Left colon (tissue), 2 donors: ENCODE measurements at places on chromosomes 12 and 14. TPM values are rescaled to one million over a fixed set of nuclear protein-coding genes. Genes with fewer than 3 reads are reported as not detected.

The CHD8 gene
- 58.5 TPM for total RNA-seq

DNA sequence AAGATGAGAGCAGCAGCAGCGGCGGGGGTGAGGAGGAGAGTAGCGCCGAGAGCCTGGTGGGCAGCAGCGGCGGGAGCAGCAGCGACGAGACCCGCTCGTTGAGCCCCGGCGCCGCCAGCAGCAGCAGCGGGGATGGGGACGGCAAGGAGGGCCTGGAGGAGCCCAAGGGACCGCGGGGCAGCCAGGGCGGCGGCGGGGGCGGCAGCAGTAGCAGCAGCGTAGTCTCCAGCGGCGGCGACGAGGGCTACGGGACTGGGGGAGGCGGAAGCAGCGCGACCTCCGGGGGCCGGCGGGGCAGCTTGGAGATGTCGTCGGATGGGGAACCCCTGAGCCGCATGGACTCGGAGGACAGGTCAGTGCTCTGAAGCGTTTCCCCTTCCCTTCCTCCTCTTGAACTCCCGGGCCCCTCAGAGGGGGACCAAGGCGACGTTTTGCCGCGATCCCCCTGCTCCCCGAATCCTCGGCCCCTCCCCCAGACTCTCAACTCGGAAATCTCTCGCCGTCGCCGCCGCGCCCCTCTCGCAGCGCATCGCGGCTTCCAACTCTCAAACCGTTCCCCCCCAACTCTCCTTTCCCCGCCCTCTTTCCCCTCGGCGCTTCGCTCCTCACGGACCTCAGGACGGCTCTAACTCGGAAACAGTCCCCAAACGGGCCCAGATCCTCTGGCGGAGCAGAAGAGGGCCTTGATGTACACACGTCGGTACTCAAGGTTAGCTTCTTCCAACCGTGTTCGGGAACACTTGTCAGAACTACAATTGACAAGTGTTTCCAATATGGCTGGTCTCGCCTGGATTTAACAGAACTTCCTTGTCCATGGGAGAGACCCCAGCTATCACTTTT is 947 bp downstream of the AEBP2 start:
- peak; percentile 70 for DNase-seq

GRCh38 chr12:124863416-124864325 is at the start of gene SCARB1:
Gene SCARB1 (minus strand): TSS chr12:124863864. CDS start chr12:124863720, 144 bp downstream.
- peak; percentile 91 for DNase-seq

DNA sequence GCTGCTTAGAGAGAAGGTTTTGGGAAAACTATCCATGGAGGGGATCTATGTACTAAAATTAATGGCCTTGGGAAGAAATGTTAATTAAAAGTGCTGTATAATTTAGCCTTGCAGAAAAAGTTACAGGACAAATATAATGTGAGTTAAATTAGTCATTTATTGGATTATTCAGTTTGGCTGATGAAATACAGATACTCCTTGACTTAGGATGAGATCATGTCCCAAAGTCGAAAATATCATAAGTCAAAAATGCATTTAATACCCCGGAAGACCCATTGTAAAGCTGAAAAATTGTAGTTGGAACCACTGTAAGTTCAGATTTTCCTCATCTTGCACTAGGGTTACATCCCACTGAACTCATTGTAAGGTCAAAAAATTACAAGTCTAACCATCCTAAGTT is 9.7 kb downstream of the RTRAF start:
- no peak for DNase-seq

The LRR1 gene
- 18.2 TPM for total RNA-seq

DNA sequence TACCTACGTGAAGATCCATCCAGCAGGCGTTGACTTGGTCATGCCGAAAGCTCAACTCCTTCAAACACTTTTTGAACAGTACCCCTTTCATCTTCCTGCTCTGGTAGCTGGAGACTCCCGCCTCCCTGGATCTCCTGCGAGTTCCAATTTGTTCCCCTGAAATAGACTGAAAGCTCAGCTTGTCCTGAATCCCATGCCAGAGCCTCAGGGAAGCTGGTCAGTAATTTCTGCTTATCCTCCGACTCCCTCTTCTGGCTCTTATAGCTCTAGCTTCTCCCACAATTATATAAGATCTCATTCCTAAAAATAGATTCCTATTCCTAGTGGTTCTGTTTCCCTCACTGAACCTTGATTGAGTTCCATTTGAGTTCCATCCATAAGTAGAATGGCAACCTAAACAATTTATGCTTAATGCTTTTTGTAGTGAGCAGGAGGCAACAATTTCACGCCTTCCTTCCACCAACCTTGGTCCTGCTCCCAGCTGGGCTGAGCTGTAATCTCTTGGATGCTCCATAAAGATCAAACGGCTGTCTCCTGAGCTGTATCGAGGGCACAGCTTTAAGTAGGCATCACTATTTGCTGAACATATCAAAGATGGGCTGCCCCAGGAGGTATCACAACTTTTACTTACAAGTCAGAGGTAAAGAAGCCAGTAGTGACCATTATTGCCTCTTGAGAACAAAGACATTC is 8.0 kb upstream of the TMEM132C start:
- DNase-seq, result no peak

- no peak for DNase-seq
Observed at GRCh38 chr12:95701275-95701674, 89.3 kb downstream of the NTN4 start.

DNA sequence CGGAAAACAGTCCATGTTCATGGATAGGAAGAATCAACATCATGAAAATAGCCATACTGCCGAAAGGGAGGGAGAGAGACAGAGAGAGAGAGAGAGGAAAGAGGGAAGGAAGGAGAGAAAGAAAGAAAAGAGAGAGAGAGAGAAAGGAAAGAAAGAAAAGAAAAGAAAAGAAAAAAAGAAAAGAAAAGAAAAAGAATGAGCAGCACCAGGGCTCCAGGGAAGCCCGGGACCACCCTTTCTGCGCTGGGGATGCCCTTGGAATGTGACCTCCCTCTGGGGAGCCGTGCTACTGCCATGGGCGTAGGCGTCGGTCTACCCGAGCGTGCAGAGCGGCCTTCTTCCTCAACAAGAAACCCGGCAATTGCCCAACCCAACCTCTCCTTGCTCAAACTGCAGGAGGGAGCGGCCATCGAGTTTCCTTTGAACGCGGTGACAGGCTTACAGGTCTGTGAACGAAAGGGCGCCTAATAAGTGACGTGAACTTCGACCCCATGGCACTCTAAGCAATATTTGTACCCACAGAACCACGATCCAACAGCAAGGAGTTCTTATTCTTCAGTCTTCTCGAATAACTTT is 16.9 kb downstream of the OR6S1 start:
- DNase-seq, result peak; percentile 79

GRCh38 chr12:105935981-105936380 is 202.8 kb downstream of the NUAK1 start:
- DNase-seq, result no peak

DNA sequence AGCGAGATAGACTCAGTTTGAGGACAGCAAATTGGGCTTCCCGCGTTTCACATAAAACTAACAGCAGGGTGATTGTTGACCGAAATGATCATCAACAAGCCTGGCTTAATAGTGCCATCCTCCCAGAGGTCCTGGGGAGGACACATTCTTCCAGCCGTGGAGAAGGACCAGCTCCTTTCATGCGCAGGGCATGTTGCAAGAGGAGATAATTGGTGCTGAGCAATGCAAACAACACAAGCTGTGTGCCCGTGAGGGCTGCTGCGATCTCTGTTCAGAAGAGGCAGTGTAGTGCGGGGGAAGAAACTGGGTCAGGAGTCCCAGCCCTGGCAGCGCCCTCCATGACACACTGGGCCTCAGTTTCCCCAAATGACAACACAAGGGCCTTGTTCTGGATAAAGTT is 54.3 kb downstream of the CCDC85C start:
- no peak for DNase-seq
